ENCODE measurements at places on chromosomes 3 and 15.

GRCh38 chr3:100254168-100254777, 6.5 kb upstream of the TBC1D23 start:
- no peak for DNase-seq

DNA sequence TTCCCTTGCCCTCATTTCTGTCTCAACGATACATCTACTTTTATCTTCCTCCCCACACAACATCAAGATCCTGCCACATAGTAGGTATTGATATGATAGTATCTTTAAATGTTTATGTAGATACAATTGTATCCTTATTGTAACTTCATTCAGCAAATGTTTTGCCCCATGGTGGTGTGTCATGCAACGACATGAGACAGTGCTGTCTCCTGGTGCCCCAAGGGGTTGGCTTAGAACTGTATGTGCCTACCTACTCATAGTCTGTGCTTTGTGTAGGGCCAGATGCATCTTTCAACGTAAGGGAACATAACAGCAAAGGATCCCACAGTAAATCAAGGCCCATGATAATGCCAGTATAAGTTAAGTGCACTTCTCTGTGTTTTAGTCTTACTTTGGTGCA, 2.8 kb upstream of the CD47 start:
- DNase-seq: no peak

- DNase-seq: no peak
Measured at GRCh38 chr3:17111586-17111985, 226.8 kb downstream of the PLCL2 start.

DNA sequence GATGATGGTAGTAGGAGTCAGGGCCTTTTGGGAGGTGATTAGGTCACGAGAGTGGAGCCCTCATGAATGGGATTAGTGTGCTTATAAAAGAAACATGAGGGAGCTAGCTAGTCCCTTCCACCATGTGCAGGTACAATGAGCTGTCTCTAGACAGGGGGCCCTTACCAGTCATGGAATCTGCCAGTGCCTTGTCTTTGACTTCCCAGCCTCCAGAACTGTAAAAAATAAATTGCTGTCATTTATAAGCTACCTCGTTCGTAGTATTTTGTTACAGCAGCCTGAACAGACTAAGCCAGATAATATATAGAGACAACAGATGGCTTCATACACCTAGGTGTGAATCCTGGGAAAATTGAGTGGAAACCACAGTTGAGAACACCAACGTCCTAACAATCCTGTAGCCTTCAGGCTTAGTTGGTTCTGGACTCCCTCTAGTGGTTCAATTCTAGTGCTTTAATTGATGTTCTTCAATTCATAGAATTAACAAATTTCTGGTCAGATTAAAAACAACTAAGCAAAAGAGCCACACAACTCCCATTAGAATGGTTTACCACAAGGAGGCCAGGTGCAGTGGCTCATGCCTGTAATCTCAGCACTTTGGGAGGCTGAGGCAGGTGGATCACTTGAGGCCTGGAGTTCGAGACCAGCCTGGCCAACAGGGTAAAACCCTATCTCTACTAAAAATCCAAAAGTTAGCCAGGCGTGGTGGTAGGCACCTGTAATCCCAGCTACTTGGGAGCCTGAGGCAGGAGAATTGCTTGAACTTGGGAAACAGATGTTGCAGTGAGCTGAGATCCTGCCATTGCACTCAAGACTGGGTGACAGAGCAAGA, 21.3 kb upstream of the GATM start:
- DNase-seq: no peak

- no peak for DNase-seq
Measured at GRCh38 chr3:95911767-95912166, 902.6 kb upstream of the EPHA6 start.

DNA sequence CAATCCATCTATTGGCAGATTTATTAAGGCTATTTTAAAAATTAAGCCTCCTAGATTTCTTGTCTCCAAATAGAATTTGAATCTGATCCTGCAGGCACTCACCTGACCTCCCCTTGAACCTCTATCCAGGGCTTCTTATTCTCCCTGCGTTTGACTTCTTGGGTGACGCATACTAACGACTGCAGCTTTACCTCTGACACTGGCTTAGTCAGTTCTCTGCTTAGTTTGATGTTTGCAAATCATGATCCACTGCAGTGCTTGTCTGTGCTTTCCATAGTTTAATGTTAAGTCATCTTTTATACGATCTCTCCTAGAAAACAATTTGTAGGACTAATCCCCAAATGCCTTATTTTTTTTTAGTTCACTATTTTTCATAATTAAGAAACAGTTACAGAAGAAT, 233.1 kb downstream of the ROBO1 start:
- DNase-seq: no peak

DNA sequence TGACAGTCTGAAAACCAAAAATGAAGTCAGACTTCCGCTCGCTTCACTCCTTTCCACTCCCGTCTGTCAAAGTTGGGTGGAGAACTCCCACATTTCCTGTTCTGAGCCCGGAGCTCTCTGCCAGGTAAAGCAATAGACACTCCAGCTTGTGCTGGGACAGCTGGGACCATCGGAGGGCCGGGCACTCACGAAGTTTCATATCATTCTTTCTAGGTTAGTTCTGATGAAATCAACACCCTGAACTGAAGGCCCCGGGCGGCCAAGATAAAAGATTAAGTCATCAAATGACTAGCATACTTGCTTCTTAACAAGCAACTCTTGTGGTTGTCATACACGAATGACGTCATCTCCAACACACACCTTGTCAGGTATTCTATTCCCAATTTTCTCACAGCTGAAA, 42.1 kb downstream of the MAGI1 start:
- DNase-seq: no peak

DNA sequence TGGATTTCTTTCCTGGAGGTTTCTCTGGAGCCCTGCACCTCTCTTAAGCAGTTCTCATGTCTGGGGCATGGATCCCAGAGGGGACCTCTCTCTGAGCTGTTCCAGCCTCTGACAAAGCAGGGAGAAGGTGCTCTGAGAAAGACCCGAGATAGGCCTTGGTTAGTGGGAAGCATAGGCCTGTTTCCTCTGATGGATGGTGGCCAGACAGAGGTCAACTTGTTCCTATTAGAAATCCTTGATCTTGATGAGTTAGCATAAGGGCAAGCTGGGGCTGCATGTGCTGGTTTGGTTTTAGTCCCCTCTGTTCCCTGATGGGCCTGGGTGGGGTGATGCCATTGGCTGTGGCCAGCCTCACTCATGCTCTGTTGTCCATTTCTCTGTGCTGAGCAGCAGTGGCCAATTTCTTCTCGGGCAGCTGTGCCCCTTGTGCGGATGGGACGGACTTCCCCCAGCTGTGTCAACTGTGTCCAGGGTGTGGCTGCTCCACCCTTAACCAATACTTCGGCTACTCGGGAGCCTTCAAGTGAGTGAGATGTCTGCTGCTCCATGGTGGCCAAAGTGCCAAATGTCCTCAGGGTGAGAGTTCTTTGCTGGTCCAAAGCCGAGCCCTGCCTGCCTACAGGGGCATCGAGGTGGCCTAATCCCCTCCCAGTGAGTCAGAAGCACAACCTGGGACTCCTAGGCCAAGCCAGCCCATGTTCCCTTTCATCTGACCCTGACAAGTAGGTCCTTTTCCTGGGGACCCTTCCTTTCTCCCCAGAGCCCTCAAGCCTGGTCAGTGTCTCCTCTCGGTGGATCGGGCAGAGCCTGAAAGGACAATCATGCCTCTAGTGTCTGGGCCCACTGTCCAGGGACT, 9.0 kb downstream of the TF start:
- DNase-seq: no peak

- no peak for DNase-seq
Measured at GRCh38 chr15:90565866-90566265, 36.1 kb downstream of the CRTC3 start.

- DNase-seq: no peak
Measured at GRCh38 chr3:132867956-132868355, 145.7 kb upstream of the NPHP3 start.

- DNase-seq: no peak
Measured at GRCh38 chr3:8576841-8577571, 67.6 kb downstream of the SSUH2 start.

- no peak for DNase-seq
Measured at GRCh38 chr3:182327196-182327681, 466.1 kb upstream of the ATP11B start.

DNA sequence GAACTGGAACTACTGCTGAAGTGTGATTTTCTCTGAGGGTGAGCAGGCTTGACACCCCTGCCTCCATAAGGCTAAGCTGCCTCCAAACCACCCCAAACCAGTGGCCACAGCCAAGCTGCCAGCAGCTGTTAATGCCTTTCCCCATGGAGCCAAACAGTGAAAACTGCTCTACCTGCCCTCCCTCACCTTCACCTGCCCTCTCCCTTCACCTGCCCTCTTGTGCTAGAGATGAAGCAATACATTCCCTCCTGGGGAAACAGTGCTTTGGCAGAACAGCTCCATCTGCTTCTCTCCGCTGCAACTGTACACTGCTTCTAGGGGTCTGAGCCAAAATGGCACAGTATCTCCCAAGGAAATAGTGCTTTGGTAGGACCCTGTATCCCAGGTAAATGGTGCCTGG, 374.1 kb downstream of the FHIT start:
- no peak for DNase-seq

- DNase-seq: no peak
Measured at GRCh38 chr3:73513260-73513659, 111.5 kb downstream of the PDZRN3 start.

- DNase-seq: no peak
Measured at GRCh38 chr15:23503576-23503975, 56.5 kb upstream of the GOLGA6L2 start.

GRCh38 chr3:197181741-197182140, 116.7 kb downstream of the DLG1 start:
- no peak for DNase-seq

GRCh38 chr3:69691860-69692259, 47.4 kb upstream of the MITF start:
- no peak for DNase-seq

GRCh38 chr3:172074586-172074985, 35.2 kb downstream of the FNDC3B start:
- DNase-seq: no peak

DNA sequence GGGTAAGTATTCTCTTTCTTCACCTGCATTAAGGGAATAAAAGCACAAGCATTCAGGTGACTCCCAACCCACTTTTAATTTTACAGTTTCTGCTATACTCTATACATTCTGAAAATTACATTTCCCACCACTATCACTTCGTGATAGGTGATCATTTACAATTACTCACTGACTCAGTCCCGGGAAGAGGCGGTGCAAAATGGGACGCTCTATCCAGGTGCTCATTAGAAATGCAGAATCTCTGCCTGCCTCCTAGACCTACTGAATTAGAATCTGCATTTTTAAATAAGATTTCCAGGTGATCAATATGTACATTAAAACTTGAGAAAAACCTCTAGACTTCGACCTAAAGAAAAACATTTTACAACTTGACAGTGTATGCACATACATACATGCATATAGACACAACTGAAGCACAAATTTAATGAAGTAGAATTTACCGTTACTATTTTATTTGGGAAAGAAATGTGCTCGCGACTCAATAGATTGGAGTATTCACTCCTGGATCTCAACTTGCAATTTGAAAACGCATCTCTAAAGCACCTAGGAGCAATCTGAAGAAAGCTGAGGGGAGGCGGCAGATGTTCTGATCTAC, 598 bp upstream of the TGFBR2 start:
- DNase-seq: no peak

- DNase-seq: no peak
Measured at GRCh38 chr3:59605944-59606534, 556.2 kb upstream of the CFAP20DC start.

GRCh38 chr15:42584031-42584765, 8.8 kb downstream of the STARD9 start:
- no peak for DNase-seq

- DNase-seq: no peak
Measured at GRCh38 chr15:37019479-37020433, 80.6 kb downstream of the MEIS2 start.

DNA sequence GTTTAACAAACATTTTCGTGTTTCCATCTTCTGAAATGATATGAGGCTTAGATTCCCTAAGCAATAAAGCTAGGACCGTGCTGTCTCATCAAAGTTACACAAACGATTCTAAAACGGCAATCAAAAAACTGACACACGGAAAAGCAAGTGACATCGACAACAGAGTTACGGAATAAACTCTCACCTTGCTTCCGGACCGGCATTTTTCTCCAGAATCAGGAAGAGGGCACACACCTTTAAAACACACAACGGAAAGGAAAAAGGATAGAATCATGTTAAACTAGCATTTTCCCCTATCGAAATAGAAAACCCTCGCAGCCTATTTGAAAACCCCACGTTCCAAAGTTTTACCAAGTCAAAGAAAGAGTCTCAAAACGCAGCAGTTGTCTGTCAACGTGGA, 1.4 kb downstream of the DLG1 start:
- no peak for DNase-seq

- no peak for DNase-seq
Measured at GRCh38 chr3:143410259-143410658, 290.7 kb downstream of the CHST2 start.

- DNase-seq: no peak
Measured at GRCh38 chr3:57068437-57069089, 8.1 kb downstream of the SPATA12 start.

- DNase-seq: no peak
Measured at GRCh38 chr3:140078343-140078742, 143.4 kb downstream of the CLSTN2 start.

GRCh38 chr15:94335616-94336015, 104.3 kb downstream of the MCTP2 start:
- no peak for DNase-seq

- DNase-seq: no peak
Measured at GRCh38 chr3:66602691-66603090, 101.9 kb upstream of the LRIG1 start.

DNA sequence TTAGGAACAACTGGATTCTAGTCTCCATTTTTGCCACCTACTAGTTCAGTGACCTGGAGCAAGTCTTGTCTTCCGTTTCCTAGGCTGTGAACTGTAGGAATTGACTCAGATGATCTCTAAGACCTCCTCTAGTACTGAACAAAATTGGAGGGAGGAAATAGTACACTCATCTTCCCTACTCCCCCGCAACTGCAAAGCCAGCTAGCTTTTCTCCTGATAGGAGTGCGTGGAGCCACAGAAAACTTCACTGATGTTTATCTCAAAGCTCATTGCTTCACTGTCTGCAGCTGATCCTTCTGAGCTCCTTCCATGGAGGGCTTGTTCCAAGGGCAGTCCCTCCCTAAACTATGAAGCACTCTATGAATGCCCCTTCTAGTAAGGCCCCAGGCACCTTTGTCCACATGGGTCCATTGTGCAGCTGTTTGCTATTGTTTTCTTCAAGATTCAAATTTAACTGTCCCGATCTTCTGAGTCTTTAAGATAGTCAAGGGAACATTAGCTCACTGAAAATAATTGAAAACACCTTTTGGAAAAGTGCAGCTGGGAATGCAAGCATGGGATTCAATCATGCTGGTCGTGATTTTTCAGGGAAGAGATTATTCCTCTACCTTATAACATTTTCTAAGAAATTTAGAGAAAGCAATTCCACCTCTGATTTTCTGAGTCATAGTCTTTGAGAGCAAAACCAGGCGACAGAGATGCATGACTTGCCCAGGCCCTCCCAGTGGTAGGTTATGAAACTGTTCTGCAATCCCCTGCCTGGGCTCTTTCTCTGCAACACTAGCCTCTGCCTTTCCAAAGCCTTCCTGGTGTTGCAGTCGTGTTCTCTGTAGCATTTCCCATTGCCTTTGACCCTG, 24.3 kb downstream of the FILIP1L start:
- no peak for DNase-seq

GRCh38 chr3:160331127-160331937, 67.7 kb downstream of the IFT80 start:
- DNase-seq: no peak

- no peak for DNase-seq
Measured at GRCh38 chr3:184377882-184378445, at the start of gene THPO. Gene THPO, minus strand, starts transcription at chr3:184378207. Its CDS starts 1,948 bp downstream, at chr3:184376259.

Measured in stimulated activated CD4-positive, alpha-beta T cell treated with anti-CD3 and anti-CD28 coated beads, Interleukin-15, amount 100 ng/mL, for 1 hour (primary cell).